CD4-positive, alpha-beta T cell treated with Interleukin-4 for 1 hour (primary cell): ENCODE measurements at places on chromosomes 11 and 22.

- DNase-seq: no peak
Measured at GRCh38 chr11:114285599-114285998, 10.6 kb upstream of the NNMT start.

GRCh38 chr11:92888696-92889095, 80.8 kb upstream of the MTNR1B start:
- no peak for DNase-seq

GRCh38 chr11:95364324-95365295, 133.6 kb upstream of the SESN3 start:
- DNase-seq: no peak

DNA sequence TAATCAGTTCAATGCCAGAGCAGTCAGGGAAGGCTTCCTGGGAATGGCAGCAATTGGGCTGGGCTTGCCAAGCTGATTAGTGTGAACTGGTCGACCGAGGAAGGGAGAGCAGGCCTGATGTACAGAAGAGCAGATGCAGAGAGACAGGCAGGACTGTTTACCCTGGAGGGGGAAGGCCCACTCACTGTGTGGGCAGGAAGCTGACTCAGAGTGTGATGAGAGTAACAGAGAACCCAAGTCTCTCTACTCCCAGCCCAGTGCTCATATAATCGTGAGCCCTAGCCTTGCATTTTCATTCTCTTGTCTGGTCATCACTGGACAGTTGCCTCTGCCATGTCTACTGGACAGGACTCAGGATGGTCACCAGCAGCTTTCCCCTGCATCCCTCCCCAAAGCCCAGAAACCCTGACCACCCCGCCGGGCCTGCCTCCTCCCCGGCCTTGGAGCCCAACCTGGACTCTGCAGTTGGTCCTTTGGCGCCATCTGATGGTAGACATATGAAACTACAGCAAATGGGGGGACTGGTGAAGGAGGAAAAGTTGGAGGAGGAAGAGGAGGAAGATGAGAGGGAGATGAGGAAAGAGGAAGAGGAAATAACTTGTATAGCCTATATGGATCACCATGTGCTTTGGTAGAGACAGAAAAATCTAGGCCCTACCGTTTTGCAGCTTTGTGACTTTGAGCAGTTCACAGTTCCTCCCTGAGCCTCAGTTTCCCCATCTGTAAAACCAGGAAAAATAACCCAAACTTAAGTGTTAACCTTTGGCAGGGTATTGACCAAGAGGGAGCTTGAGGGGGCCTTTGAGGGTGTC, 43.4 kb upstream of the PRDM11 start:
- DNase-seq: peak; percentile 73

GRCh38 chr11:109048098-109048497, 373.9 kb upstream of the C11orf87 start:
- DNase-seq: no peak

GRCh38 chr11:19816817-19817216, 104.2 kb downstream of the NAV2 start:
- no peak for DNase-seq

GRCh38 chr11:43197379-43197778, 114.4 kb upstream of the API5 start:
- DNase-seq: no peak

GRCh38 chr11:63882555-63883242, 34.3 kb downstream of the RCOR2 start:
- peak; percentile 36 for DNase-seq

DNA sequence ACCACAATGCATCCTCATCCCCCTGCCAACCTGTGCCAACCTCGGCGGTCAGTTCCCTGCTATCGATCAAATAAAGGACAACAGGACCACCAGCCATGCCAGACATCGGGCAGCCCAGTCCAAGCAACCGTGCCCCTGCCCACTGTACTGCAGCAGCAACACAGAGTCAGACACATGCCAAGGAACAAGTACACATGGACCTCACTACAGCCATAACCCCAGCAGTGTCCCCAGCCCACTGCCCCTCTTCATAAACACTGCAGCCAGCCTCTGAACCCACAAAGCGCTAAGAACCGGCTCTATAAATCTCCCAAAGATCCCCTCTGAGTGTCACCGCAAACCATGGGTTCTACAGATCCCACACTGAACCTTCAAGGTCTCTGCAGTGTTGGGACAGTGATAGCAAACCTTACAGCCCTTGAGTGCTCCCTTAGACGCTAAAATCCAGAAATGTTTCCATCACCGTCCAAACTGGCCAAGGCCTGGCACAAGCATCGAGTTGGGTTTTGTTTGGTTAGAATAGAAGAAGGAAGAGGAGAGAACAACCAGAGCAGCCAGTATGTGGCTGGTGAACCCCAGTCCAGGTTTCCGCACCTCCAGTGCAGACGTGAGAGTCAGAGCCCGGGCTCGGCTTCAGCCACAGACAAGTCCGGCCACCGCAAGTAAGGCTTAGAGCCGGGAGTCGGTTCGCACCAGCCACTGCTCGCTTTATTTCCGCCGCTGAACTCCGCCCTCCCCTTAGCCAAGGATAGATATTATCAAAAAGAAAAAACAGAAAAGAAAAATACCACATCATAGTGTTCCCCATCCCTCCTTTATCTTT, 7.9 kb downstream of the PAX6 start:
- DNase-seq: no peak

DNA sequence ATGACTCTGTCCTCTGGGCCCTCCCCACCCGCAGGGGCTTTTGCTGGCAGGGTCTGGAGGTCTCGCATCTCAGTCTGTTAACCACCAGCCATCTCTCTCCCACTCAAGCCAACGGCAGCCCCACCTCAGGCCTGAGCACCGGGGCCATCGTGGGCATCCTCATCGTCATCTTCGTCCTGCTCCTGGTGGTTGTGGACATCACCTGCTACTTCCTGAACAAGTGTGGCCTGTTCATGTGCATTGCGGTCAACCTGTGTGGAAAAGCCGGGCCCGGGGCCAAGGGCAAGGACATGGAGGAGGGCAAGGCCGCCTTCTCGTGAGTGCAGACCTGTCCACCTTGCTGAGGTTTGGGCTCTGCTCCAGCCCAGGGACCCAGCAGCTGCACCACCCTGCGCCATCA, 44.3 kb upstream of the TTC12 start:
- DNase-seq: no peak
